Ascending aorta (tissue), 2 donors: ENCODE measurements at places on chromosomes 5 and 9.
A peak's percentile ranks its signal among the peaks of the same experiment; 100 is the strongest.

DNA sequence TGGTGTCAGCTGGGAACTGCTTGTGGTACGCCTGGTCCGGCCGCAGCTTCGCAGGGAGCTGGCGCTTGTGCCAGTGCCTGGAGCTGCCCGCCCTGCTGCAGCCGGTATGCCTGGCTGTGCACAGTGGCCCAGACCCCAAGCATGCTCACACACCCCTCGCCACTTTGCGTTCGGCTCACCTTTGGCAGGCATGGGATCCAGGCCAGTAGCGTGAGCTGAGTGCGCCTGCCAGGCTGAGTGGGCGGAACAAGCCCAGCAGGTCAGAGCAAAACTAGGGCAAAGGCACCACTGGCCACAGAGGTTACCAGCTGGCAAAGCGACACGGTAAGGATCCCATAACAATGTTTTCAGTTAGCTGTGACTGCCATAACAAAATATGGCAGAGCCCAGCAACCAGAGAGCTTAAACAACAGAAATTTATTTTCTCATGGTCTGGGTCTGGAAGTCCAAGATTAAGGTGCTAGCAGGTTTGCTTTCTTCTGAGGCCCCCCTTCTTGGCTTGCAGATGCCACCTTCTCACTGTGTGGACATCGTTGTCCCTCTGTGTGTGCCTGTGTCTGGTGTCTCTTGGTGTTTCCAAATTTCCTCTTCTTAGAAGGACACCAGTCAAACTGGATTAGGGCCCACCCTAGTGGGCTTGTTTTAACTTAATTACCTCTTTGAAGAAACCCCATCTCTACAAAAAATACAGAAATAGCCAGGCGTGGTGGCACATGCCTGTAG is 61.6 kb downstream of the PSAT1 start:
- no peak for DNase-seq

DNA sequence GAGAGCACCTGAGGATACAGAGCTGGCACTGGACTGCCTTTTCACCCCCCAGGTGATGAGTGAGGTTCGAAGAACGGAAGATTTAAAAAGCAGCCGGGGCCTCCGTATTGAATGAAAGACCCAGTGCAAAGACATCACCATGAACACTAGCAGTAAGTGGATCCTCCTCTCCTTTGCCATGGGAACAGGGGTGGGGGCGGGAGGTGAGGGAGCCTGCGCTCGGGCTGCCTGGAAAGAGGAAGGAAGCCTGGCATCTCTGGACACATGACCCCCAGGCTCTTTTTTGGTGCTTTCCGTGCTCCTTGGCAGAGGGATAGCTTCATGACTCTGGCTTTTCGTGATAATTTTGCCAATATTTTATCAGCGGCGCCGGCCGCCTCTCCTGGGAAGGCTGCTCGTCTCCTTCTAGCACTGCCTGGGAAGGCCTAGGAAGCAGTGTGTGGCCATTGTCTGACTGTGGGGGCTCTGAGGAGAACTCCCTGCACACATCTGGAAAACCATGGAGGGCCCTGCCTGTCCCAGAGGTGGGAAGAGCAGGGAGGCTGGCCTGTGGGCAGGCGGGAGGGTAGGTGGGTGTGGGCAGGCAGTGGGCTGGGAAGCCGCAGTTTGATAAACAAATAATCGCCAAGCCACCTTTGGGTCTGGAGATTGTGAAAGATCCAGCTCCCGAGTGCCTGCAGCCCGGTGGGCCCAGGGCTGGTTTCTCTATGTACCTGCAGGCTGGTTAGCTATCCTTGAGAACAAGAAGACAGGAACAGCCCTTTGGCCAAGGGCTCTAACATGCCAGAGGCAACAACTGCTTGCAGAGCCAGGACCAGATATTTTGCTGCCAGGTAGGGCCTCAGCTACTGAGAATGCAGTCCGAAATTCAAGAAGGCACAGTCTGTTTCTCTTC is 911 bp downstream of the ABLIM3 start:
- peak; percentile 76 for DNase-seq

DNA sequence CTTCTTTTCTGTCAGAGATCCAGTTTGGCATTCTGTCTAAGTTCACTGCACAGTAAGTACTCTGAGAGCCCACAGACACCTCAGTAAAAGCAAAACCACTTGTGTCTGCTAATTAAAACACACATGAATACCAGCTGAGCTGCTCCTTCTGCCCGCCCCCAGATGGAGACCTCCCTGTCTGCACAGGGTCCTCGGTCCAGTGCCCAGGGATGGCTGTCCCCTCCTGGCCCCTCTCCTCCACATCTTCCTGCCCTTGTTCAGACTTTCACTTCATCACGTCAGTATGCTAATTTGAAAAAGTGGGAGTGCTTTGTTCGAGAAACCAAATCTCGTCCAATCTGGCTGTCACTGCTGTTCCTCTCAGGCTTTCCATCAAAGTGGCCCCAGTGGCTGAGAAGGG is 43.5 kb downstream of the LIX1 start:
- DNase-seq = no peak

DNA sequence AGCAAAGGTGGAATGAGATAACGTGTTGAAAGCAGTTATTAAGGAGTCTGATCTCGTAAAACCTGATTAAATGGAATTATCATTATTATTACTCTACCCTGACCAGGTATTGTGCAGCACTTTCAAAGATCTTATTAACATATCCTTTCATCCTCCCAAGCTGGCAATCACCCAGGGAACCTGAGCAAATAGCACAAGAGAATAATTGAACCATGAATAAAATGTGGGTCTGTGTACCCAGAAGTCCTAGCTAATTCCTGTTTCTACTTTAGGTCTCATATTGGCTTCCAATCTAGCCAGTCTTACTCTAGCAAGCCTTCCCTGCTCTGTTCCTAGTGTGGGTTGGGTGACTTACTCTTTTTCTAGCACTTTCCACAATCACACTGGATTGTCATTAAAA is 162.2 kb upstream of the STK32A start:
- DNase-seq = no peak

DNA sequence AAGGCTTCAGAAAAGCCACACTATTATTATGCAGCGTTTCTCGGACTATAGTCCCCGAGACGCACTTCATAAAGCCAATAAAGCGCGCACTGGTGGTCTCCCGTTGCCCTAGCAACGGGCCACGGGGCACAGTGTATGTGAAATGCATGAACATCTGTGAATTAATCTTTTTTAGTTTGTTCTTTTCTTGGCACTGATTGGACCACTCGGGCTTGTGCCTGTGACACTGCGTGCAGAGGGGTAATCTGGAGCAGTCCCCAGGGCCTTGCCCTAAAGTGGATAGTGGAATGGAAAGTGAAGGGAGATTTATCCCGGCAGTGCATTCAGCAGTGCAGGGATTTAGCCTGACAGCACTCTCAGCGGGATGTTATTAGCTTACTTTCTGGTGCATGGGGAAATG is 92.1 kb downstream of the TLE4 start:
- DNase-seq = no peak

- DNase-seq = no peak
These were observed 447.2 kb downstream of the PDE4D start for GRCh38 chr5:59446356-59446755.

DNA sequence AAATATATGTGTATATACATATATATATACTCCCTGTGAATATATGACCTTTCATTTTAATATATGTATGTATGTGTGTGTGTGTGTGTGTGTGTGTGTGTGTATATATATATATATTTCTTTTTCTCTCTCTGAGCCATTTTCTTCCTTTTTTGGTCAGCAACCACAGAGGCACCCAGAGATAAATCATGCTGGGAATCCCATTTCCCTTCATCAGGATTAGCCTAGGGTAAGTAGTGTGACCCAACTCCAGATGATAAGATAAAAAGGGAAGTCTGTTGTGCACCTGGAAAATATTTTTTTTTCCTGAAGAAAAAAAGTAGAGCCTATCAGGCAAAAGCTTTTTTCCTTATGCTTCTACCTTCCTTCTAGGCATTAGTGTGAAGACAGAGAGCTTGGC is 25.4 kb upstream of the SUB1 start:
- no peak for DNase-seq

DNA sequence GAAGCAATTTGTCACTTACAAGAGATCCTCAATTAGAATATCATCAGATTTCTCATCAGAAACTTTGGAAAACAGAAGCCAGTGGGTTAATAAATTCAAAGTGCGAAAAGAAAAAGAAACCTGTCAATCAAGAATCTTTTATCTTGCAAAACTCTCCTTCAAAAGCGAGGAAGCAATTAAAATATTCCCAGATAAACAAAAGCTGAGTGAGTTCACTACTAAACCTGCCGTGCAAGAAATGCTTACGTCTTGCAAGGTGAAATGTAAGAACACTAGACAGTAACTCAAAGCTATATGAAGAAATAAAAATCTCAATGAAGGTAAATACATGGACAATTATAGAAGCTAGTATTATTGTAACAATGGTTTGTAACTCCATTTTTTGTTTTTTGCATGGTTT is 62.8 kb upstream of the IL33 start:
- no peak for DNase-seq
